Hippocampal formation (tissue), 2 donors: ENCODE measurements at places on chromosomes 3 and 15.

DNA sequence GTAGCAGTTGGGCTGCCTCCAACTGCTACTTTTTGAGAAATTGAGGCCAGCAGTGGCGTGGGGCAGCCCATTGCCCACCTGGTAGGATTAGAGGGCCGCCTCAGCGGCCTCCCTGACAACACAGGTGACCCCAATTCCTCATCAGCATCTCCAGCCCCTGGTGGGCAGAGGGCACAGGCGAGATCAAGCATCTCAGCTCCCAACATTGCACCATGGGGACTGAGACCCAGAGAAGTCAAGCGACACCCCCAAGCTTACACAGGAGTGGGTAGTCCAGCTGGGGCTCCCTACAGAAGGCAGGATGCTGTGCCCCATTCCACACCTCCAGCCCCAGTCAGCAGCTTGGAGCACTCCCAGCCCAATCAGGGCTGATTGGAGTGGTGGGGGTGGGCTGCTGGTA lies 228 bp upstream of the H1-8 start:
- no peak for DNase-seq

GRCh38 chr3:126867863-126868200 lies 115.1 kb upstream of the PLXNA1 start:
- no peak for DNase-seq

DNA sequence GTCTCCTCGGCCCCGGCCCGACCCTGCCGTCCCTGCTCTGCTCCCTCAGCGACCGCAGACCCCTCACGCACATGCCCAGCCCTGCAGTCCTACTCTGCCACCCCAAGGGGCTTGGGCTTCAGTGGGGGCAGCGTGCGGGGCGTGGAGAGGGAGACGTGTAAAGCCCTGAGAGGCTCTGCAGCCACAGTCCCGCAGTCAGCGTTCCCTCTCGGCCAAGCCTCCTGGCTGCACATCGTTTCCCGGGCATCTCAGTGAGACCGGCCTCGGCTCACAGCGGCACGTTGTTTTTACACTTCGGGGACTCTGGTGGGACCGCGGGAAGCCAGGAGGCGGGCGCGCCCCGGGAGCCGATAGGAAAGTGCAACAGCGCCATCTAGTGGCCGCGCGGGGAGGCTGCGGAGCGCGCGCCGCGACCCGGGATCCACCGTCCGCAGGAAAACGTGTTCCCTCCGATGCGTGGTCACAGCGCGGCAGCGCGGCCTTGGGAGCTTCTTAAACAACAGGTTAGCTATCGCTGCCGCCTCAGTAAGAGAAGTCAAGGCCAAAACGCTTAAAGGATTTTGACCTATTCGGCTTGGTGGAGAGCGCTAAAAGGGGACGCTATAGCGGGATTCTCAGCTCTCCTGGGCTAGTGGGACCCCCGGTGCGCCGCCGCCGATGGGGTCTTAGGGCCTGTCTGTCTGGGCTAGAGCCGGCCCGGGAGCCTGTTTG lies 226.8 kb upstream of the IGF1R start:
- DNase-seq = peak; percentile 33

- no peak for DNase-seq
Measured at GRCh38 chr15:79478108-79478507, 46.0 kb downstream of the MINAR1 start.

DNA sequence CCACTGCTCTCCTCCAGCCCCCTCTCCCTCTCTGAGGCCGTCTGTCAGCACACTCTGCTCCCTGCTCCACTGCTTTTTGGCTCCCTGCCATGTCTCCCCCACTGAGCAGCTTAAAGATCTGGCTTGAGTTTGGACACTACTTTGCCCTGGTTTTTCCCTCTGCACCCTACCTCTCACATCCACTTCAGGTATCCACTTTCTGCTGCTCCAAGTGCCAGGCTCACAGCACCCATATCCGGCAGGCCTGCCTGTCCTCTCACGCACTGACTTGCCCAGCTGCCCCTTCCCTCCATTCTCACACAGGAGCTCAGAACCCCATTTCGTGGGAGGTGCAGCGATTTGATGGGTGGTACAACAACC lies 3.7 kb downstream of the DUOX1 start:
- DNase-seq = no peak

DNA sequence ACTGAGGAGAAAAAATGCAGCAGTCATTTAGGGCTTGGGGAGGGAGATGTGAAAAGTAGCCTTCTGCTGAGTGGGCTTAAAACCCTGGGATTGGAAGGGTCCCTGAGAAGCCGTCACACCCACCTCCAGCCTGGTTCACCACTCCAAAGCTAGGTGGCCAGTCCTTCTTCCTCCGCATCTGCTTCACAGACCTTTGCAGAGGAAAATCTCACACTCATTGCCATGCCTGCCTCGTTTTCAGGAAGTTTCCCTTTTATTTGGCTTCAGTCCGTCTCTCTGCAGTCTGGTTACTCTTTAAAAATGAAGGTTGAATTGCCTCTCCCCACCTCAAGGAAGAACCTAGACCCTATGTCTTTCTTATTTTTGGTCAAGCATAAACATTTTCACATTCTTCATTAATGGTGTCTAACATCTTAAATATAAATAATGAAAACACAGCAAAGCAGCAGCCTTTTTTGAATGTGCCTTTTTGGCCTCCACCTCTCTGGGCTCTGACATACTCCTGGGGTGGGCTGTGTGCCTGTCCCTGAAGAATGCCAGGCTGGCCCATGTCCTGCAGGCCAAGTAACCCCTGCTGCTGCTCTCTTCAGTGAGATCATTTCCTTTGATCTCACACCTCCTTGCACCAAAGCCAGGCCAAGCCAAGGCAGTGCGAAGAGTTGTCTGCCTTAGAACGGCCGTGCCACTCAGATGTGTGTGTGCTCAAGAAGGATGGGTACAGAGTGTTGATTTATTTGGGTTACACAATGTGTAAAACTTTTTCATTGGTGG lies 11.0 kb downstream of the MRAS start:
- no peak for DNase-seq

GRCh38 chr3:183564046-183564445 lies 8.5 kb upstream of the KLHL6 start:
- no peak for DNase-seq

DNA sequence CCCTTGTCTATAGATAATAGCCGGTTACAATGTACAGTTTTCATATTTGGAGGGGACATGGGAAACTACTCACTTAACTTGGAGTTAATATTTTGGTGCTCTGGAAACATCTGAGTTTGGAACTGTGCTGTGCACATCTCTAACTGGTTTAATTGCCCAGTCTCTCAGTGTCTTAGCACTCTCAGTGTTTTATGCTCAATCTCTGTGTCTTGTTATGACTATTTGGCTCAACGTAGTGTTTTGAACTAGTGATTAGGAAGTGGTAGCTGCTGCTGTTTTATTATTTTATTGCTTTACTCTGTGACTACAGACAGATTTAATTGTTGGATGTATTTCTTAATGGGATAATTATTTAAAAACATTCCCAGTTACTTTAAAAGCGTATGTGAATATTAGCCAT lies 17.0 kb downstream of the FNDC3B start:
- no peak for DNase-seq

GRCh38 chr3:31240874-31241273 lies 291.9 kb upstream of the STT3B start:
- DNase-seq = no peak

- DNase-seq = no peak
Measured at GRCh38 chr3:99419116-99419515, 219.3 kb upstream of the COL8A1 start.

- no peak for DNase-seq
Measured at GRCh38 chr3:114824014-114824413, 323.1 kb downstream of the ZBTB20 start.

DNA sequence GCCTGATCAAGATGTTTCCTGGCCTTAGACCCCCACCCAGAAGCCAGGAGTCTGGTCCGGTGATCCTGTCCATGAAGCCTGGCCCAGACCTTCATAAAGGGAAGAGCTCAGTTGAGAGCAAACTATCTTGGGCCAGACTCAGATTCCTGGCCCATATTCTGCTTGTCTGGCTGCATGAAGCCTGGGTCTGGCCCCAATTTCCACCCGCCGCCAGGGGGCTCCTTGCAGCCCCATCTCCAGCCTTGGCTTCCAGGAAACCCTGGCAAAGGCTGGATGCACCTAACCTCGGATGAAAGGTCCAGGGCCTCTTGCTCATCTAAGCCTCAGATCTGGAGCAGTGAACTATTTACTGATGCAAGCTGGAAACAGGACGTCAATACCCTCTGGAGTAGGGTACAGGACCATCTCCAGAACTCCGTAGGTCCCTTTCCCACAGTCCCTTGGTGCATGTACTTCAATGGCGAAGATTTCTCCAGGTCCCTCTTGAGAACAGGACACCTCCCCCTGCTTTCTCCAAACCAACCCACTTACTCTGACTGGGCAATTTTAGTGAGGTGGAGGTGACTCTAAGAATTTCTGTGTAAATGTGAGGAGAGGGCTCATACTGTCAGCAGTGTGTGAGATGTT lies 5.6 kb downstream of the FOXL2 start:
- no peak for DNase-seq

DNA sequence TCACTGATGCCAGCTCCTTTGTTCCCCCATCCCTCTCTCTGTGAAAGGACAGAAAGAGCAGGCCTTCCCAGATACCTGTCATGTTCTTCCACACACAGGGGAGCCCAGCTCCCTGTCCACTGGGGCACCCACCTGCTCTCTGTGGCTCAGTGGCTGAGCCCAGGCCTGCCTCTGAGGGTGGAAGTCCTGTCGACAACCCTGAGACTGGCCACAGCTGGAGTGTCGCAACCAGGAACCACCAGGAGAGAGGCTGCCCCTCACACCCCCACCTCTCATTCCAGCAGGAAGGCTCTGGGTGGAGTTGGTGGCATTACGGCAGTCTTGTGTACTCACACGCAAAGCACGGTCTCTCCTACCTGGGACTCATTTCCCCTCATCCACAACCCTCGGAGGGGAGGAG lies 66.3 kb downstream of the MEGF11 start:
- no peak for DNase-seq

DNA sequence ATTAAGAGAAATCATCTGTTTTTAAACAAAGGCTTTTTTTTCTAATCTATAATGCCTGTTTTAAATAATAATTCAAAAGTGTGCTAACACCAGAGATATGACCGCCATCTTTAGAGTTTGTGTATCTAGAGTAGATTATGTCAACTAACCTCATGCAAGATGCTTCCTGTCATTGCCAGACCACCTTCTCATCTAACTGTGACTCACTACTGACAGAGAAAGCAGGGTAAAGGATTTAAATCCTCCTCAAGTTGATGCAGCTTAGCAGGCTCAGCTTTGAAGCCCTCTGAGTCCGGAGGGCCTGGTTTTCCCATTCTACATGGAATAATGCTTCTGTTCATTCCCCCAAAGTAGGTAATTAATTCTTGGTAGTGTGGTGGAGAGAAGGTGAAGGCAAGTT lies 108.5 kb downstream of the ECT2 start:
- no peak for DNase-seq

GRCh38 chr3:42308651-42309050 lies 42.7 kb upstream of the CCK start:
- no peak for DNase-seq

DNA sequence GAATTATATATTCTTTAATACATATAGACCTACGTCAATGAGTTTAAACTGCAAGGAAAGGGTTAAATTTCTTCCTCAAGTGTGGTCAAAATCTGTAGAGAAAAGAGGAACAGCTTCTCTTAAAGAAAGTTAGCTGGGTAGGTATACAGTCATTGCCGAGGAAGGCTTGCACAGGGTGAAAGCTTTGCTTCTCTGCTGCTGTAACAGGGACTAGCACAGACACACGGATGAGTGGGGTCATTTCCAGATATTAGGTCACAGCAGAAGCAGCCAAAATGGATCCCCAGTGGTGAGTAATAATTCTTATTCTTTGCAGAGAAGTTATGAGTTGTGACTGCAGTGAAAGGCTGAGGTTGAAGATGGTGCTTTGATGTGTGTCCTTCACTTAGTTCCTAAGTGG lies at the start of gene CD86:
TSS of gene CD86 (plus strand) at position 148 of the 400 bp plus-strand sequence. CDS start at position 276, 128 bp downstream.
- DNase-seq = no peak

DNA sequence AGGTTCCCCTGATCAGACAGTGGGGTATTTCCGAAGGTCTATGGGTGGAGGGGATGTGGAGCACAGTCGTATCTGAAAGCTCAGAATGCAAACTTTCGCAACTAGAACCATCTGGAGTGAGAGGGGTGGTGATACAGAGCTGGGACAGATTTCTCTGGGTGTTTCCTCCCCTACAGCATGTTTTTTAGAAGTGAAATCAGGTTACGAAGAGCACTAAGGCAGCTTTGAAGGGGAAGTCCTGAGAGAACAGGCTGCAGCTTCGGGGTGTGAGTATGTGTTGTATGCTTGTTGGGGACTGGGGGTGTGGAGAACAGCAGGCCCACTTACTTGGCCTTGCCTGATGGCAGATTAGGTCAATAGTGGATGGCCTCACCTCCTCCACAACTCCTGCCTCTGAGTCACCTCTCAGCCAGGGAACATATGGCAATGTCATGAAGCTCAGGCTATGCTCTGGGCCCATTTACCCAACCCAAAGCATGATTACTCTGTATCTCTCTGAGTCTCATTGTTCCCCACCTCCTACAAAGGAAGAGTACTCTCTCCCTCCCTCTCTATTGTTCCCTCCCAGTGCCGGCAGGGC lies 107.2 kb upstream of the RASGRP1 start:
- DNase-seq = no peak

DNA sequence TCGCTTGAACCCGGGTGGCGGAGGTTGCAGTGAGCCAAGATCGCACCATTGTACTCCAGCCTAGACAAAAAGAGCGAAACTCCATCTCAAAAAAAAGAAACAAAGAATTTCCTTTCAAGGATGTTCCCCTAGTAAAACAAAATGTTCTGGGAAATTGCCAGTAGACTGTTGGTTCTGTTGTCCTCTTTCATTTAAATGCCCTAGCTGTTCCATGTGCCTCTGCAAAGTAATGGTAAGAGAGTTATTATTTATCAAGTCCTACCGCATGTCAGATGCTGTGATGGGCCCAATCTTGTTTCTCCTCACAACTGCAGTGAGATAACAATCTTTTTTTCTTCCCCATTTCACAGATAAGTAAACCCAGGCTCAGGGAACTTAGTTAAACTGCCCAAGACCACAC lies 254.3 kb upstream of the TPM1 start:
- no peak for DNase-seq

DNA sequence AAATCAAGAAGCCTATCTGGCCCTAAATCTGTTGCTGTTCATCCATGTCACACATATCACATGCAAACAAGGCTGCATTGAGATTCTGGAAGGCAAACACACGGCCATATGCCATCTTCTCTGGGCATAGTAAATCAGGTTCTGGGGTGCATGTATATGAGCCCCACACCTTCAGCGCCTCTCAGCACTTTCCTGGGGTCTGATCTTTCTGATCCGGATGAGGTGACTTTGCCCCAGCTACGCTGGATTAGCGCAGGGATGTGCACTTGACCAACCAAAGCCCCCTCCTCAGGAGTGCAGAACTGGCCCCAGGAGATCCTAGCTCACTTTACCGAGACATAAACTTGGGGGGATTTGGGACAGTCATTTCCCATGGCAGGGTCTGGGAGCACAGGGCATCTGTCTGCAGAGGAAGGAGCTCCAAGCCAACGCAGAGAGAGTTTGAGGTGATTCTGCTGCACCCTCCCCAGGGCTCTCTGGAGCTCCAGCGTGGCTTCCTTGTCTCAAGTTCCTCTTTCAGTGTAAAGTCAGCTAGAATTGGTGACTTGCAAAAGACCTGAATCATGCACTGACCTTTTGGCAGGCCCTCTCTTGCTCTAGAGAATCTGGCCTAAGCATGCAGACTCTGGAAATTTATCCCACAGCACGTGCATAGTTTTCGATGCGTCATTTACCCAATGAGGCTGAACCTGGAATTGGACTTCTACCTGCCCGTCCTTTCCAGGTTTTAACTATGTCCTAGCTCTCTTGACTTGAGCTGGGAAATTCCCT lies 63.5 kb upstream of the KLF13 start:
- no peak for DNase-seq

- no peak for DNase-seq
Measured at GRCh38 chr3:167456157-167456799, 17.6 kb downstream of the SERPINI2 start.
